Right renal pelvis (tissue), 4 donors: ENCODE measurements at places on chromosomes 16 and 17. TPM values are rescaled to one million over a fixed set of nuclear protein-coding genes. Genes with fewer than 3 reads are reported as not detected.

The CMTM4 gene
- polyA plus RNA-seq, result 74.9 TPM

The CORO1A gene
- 11.3 TPM for polyA plus RNA-seq

DNA sequence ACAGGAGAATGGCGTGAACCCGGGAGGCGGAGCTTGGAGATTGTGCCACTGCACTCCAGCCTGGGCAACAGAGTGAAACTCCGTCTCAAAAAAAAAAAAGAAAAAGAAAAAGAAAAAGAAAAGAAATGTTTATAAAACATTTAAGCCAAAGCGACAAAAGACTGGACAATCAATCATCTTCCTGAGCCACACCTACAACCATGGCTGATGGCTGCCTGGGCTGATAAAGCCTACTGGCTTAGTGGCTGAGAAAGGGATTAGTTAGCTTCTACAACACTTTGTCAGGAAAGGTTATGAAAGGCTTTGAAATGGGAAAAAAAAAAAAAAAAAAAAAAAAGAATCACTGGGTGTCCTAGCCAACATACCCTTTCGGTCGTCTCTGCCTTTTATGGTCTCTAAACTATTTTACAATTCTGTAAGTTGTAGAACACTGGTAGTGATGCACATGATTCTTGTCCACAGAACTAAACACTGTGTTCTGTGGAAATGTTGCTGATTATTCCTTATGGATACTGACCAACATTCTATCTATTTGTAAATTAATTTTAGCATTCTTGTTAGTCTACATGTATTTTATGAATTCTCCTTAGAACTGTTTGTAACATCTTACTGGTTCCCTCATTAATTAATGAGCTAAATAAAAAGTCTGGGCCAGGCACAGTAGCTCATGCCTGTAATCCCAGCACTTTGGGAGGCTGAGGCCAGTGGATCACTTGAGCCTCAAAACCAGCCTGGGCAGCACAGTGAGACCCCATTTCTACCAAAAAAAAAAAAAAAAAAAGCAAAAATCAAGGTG is 45.5 kb downstream of the ZZEF1 start:
- DNase-seq, result no peak

DNA sequence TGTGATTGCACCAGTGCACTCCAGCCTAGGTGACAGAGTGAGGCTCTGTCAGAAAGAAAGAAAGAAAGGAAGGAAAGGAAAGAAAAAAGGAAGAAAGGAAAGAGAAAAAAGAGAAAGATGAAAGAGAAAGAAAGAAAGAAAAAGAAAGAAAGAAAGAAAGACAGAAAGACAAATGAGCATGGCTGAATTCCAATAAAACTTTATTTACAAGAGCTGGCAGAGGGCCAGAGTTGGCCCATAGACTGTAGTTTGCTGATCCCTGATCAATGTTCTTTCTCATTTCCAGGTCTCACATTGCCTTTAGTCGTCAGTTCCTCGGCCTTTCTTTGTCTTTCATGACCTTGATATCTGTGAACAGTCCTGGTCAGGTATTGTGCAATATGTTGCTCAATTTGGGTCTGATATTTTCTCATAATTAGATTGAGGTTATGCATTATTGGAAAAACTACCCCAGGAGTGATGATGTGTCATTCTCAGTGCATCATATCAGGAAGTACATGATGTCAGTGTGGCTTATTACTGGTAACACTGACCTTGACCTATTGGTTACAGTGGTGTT is 68.5 kb upstream of the MED9 start:
- no peak for DNase-seq

The SLC6A2 gene
- 0.12 TPM for polyA plus RNA-seq

DNA sequence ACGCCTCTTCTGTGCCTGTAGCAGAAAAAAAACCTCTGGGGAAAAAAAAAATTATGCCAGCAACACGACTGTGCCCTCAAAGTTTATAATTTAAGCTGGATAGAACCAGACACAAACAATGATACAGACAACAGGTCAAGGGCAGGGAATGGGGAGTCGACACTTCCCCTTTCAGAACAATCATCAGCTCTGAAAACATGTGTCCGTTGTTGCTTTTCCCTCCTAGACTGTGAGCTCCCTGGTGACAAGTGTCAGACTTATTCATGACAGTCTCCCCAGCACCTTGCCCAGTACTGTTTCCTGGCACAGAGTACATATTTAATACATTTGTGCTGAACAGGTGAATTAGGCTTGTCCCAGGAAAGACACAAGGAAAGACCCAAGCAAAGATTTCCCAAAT is 178.3 kb downstream of the SOX9 start:
- DNase-seq, result no peak

DNA sequence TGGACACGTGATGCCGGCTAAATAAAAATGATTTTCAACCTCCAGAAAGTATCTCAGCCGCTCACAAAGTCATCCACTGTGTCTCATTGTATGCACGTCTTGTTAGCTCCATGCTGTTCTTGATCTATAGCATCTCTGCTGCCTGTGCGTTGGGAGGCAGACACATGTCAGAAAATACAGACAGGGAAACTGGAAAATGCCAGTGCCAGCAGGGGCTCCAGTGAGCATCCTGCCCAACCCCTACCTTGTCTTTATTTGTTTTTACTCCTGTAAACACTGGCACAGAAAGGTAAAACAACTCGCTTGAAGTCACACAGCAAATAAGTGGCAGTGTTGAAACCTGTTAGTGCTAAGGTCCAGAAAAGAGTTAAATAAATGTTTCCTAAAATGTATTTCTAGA is 208.1 kb upstream of the ASIC2 start:
- no peak for DNase-seq

DNA sequence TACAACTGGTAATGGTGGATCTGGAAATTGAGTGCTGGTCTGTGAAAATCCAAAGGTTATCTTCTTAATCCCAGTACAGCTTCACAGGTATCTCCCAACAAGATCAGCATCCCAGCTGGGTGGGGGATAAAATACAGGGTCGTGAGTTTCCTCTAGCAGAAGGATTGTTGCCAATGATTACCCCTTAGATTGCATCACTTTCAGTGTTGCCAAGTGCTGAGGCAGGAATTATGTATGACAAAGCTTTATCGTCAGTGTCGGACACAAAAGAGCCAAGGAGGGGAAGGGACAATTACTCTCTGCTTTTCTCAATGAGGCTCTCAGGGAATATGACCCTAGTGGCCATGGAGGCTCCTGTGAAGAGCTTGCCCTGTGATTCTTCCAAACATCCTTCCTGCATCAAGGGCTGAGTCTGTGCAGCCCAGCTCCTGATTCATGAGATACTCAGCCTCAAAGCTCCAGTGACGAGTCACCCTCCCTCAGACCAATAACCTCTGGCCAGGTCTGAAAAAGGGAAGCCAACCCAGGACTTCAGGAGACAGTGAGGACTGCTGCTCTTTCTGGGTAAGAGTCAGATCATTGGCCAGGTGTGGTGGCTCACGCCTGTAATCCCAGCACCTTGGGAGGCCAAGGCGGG is 15.0 kb downstream of the OR1F1 start:
- DNase-seq, result no peak

The SKAP1 gene
- 12.1 TPM for polyA plus RNA-seq

GRCh38 chr16:85613604-85614337 is 649 bp downstream of the GSE1 start:
- DNase-seq, result no peak

- no peak for DNase-seq
Observed at GRCh38 chr17:35161281-35161761, 13.7 kb downstream of the UNC45B start.

The MYCBPAP gene
- polyA plus RNA-seq, result 2.0 TPM
